ENCODE measurements at places on chromosomes 7 and 10.

DNA sequence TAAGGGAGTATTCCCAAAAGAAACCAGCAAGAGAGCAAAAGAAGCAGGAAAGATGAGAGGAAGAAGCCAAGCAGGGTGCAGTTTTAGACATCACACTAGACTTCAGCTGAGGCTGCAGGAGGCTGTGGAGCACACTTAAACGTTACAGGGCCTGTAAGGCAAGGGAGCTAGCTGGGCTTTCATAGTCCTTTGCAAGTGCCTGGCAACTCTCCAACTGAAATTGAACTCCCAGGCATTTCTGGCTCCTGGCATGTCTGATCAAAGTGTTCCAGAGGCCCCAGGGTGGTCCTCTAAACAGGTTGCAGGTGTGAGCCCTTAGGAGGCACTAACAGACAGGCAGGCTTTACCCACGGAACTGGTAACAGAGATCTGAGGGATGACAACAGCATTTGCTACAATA is 750.2 kb downstream of the XPNPEP1 start:
- no peak overlapping the region for H3K27ac ChIP-seq
- no peaks in the 10 kb centered on the region for H3K36me3 ChIP-seq
- no peaks in the 10 kb centered on the region for H3K4me1 ChIP-seq

DNA sequence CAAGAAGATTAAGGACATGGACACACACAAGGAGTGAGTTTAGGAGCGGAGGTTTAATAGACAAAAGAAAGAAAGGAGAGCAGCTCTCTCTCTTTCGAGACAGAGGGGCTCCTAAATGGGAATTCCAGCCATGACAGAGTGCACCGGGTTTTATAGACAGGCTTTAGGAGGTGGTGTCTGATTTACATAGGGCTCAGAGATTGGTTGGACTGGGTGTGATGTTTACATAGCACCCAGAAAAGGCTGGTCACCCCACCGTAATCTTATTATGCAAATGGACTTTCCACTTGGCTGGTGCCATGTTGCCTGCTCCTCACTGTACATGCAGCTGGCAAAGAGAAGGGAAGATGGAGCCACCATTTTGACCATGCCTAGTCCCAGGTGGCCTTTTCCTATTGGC is 28.4 kb upstream of the MRC1 start:
- H3K27me3 ChIP-seq, result no peaks in the 10 kb centered on the region
- no peak overlapping the region for H3K27ac ChIP-seq
- no peak overlapping the region for H3K4me3 ChIP-seq
- H3K4me1 ChIP-seq, result no peaks in the 10 kb centered on the region

DNA sequence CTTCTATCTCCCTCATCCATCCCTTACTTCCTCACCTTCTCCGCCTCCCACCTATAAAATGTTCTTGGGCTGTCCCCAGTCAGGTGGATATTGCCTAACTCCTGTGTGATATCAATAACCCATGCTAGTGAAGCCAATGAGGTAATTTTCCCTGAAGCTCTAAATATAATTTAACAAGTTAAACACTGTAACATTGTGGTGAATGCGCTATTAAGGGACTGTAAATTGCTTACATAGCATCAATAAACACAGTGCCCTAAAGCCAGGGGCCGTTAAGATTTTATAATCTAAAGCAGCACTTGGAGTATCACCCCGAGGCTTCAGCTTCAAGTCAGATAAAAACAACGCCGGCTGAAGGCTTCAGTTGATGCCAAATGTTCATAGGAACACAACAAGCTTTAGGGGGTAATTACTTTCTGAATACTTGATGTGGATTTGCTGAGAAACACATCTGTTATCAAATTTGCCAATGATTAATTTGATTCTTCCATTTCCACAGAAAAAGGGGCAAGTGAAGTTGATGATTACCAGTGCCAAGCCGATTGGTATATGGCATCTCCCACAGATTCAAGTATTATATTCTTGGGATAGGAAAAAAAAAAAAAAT is 138.4 kb downstream of the CREB5 start:
- no peak overlapping the region for H3K4me3 ChIP-seq
- no peak for DNase-seq
- H3K27ac ChIP-seq, result no peak overlapping the region
- no peaks in the 10 kb centered on the region for H3K4me1 ChIP-seq
- H3K27me3 ChIP-seq, result no peaks in the 10 kb centered on the region

DNA sequence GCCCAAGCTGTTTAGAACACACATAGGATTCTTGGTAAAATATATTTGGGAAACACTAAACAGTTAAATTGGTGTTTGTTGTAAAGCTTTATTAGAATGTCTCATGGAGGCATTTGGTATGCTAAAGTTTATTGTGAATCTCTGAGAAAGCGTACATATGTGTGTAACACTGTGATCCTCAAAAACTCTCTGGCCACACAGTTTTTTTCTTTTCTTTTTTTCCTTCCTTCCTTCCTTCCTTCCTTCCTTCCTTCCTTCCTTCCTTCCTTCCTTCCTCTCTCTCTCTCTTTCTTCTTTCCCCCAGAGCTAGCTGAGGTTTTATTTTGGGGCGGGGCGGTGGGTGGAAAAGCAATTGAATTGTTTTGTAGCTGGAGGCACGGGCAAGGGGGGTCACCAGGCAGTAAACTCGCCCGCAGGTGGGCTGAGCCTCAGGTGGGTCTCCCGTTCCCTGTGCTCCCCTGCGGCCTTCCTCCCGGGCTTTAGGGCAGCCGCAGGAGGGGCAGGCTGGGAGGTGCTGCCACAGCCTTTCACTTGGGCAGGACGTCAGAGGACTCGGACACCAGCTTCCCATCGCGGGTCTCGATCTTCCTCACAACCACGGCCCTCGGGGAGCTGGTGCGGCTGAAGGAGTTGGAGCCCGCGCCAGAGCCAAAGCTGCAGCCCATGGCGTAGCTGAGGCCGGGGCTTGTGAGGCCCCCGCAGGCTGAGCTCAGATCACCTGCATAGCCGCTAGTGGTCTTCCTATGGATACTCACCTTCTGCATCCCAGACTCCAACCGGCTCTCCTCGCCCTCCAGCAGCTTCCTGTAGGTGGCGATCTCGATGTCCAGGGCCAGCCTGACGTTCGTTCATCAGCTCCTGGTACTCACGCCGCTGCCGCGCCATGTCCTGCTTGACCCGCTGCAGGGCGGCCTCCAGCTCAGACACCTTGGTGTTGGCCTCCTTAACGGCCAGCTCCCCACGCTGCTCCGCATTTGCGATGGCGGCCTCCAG is 459.0 kb downstream of the GATA3 start:
- H3K4me3 ChIP-seq, result no peak overlapping the region
- no peak overlapping the region for H3K27ac ChIP-seq
- H3K36me3 ChIP-seq, result no peaks in the 10 kb centered on the region
- DNase-seq, result no peak
- H3K4me1 ChIP-seq, result no peaks in the 10 kb centered on the region

DNA sequence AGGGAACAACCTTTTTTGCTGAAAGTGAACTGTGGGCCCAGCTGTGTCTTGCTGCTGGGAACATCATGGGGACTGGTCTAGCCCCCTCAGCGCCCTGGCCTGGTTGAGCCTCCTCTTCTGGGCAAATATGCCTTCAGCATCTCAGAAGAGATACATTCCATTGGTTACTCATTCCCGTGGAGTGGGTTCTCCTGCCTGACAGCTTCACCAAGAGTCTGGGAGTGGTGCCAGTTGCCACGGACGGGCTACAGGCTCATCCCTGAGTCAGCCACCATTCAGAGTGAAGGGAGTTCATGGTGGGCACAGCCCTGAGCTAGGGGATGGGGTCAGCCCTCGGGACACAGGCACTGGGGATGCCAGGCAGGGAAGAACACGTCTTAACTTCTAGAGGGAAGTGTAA is 81.9 kb downstream of the RAMP3 start:
- no peaks in the 10 kb centered on the region for H3K4me1 ChIP-seq
- DNase-seq, result no peak
- H3K36me3 ChIP-seq, result no peaks in the 10 kb centered on the region
- no peak overlapping the region for H3K4me3 ChIP-seq

- peak overlapping the region; percentile 94 for H3K4me3 ChIP-seq
- H3K4me1 ChIP-seq, result peaks cover 27% of the 10 kb centered on the region
- peak overlapping the region; percentile 97 for H3K27ac ChIP-seq
These were observed 367 bp upstream of the AVL9 start for GRCh38 chr7:32494946-32495297.

GRCh38 chr7:100613412-100614175 is 1.3 kb downstream of the MOSPD3 start:
- peaks cover 23% of the 10 kb centered on the region for H3K4me1 ChIP-seq
- H3K4me3 ChIP-seq, result peak overlapping the region; percentile 62
- no peak overlapping the region for H3K27ac ChIP-seq
- no peaks in the 10 kb centered on the region for H3K36me3 ChIP-seq
- no peaks in the 10 kb centered on the region for H3K27me3 ChIP-seq

GRCh38 chr10:36491926-36492325 is 633.5 kb upstream of the ANKRD30A start:
- H3K27ac ChIP-seq, result no peak overlapping the region
- no peak overlapping the region for H3K4me3 ChIP-seq
- H3K36me3 ChIP-seq, result no peaks in the 10 kb centered on the region
- no peak for DNase-seq
- no peaks in the 10 kb centered on the region for H3K4me1 ChIP-seq

DNA sequence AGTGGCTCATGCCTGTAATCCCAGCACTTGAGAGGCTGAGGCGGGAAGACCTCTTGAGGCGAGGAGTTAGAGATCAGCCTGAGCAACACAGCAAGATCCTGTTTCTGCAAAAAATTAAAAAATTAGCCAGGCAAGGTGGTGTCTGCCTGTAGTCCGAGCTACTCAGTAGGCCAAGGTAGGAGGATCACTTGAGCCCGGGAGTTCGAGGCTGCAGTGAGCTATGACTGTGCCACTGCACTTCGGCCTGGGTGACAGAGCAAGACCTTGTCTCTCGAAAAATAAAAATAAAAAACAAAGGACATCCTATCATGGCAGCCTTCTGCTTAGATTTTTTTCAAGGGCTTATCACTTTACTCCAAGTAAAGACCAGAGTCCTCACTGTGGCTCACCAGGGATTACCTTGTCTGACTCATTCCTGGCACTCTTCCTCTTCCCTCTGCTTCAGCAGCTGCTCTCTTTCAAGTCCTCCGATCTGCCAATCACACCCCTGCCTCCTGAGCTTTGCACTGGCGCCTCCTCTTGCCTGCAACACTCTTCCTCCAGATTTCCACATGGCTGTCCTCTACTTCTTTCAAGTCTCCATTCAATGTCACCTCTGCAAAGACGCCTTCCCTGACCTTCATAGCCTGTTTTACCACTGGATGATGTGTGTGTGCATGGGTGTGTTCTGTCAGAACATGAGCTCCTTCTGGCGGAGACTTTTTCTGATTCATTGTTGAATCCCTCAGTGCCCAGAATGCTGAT is 7.7 kb downstream of the PRTFDC1 start:
- no peak overlapping the region for H3K27ac ChIP-seq
- peaks cover 10% of the 10 kb centered on the region for H3K4me1 ChIP-seq
- no peak overlapping the region for H3K4me3 ChIP-seq
- no peaks in the 10 kb centered on the region for H3K36me3 ChIP-seq

GRCh38 chr7:150446288-150446938 is 4.0 kb upstream of the GIMAP8 start:
- no peak for DNase-seq
- H3K27me3 ChIP-seq, result no peaks in the 10 kb centered on the region
- no peaks in the 10 kb centered on the region for H3K36me3 ChIP-seq
- H3K4me1 ChIP-seq, result peaks cover 33% of the 10 kb centered on the region
- no peak overlapping the region for H3K4me3 ChIP-seq

GRCh38 chr10:119254335-119254734 is 47.0 kb downstream of the GRK5 start:
- H3K27me3 ChIP-seq, result no peaks in the 10 kb centered on the region
- H3K4me1 ChIP-seq, result peaks cover 2% of the 10 kb centered on the region
- no peak overlapping the region for H3K4me3 ChIP-seq
- H3K36me3 ChIP-seq, result no peaks in the 10 kb centered on the region
- DNase-seq, result no peak
- peak overlapping the region; percentile 14 for H3K27ac ChIP-seq

- no peak overlapping the region for H3K4me3 ChIP-seq
- H3K27me3 ChIP-seq, result no peaks in the 10 kb centered on the region
- H3K4me1 ChIP-seq, result no peaks in the 10 kb centered on the region
- H3K27ac ChIP-seq, result no peak overlapping the region
- H3K36me3 ChIP-seq, result peaks cover 41% of the 10 kb centered on the region
These were observed 96.1 kb downstream of the ATE1 start for GRCh38 chr10:121831777-121832176.

- no peaks in the 10 kb centered on the region for H3K36me3 ChIP-seq
- no peak overlapping the region for H3K4me3 ChIP-seq
- no peak for DNase-seq
- H3K27me3 ChIP-seq, result no peaks in the 10 kb centered on the region
- no peaks in the 10 kb centered on the region for H3K4me1 ChIP-seq
- H3K27ac ChIP-seq, result no peak overlapping the region
These were observed 38.2 kb downstream of the TNS3 start for GRCh38 chr7:47543714-47544113.

- H3K4me3 ChIP-seq, result no peak overlapping the region
- DNase-seq, result peak; percentile 22
- H3K27me3 ChIP-seq, result no peaks in the 10 kb centered on the region
- peaks cover 36% of the 10 kb centered on the region for H3K36me3 ChIP-seq
- no peaks in the 10 kb centered on the region for H3K4me1 ChIP-seq
These were observed 41.8 kb upstream of the GJD4 start for GRCh38 chr10:35563261-35563891.

DNA sequence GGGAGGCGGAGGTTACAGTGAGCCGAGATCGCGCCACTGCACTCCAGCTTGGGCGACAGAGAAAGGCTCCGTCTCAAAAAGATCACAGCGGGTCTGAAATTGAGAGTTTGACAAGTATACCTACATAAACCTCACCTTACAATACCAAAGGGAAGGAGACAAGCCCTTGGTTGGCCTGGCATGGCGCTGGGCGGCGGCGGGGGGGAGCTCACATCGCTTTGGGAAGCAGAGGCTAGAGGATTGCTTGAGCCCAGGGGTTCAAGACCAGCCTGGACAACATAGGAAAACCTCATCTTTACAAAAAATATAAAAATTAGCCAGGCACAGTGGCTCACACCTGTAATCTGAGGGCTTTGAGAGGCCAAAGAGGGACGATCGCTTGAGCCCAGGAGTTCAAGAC is 1.1 kb upstream of the ARPC1A start:
- no peaks in the 10 kb centered on the region for H3K27me3 ChIP-seq
- no peak for DNase-seq
- peaks cover 38% of the 10 kb centered on the region for H3K4me1 ChIP-seq
- no peak overlapping the region for H3K4me3 ChIP-seq
- no peak overlapping the region for H3K27ac ChIP-seq
- H3K36me3 ChIP-seq, result no peaks in the 10 kb centered on the region

GRCh38 chr10:123359539-123359938 is 205.3 kb downstream of the BUB3 start:
- no peak overlapping the region for H3K27ac ChIP-seq
- no peaks in the 10 kb centered on the region for H3K27me3 ChIP-seq
- H3K4me1 ChIP-seq, result no peaks in the 10 kb centered on the region
- no peak for DNase-seq

GRCh38 chr7:111987886-111988285 is 218.3 kb downstream of the DOCK4 start:
- no peaks in the 10 kb centered on the region for H3K4me1 ChIP-seq
- H3K27me3 ChIP-seq, result no peaks in the 10 kb centered on the region
- no peak overlapping the region for H3K4me3 ChIP-seq
- DNase-seq, result no peak
- H3K27ac ChIP-seq, result no peak overlapping the region
